Left lung (tissue), 14 donors: ENCODE measurements at places on chromosomes 13 and 19. TPM values are rescaled to one million over a fixed set of nuclear protein-coding genes. Genes with fewer than 3 reads are reported as not detected.

GRCh38 chr13:26133286-26133685, 81.5 kb upstream of the SHISA2 start:
- no peak for DNase-seq

DNA sequence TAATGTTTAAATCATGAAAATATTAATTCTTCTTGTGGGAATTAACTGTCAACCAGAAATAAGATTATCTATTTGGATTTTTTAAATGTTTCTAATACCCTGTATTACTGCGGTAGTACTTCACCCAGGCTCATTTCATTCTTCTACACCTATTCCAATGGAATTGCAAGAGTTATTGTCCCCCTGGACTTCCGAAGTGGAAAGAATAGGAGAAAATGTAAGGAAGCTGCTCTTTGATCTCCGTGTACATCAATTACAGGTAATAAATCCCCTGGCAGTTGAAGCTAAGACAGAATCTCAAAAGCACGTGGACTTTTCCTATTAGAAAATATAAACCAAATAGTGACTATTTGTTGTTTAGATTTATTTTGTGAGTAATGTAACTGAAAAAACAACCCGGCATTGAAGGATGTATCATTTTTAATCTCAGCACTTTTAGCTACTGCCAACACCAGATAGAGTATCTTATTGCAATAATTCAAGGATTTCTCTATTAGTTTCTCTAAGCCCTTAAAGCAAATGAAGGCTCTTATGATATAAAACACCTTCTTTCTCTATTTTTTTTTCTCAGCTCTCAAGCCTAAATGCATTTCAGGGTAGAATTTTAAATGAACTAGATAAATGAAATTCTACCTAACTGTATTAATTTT, 77.3 kb downstream of the MZT1 start:
- no peak for DNase-seq

DNA sequence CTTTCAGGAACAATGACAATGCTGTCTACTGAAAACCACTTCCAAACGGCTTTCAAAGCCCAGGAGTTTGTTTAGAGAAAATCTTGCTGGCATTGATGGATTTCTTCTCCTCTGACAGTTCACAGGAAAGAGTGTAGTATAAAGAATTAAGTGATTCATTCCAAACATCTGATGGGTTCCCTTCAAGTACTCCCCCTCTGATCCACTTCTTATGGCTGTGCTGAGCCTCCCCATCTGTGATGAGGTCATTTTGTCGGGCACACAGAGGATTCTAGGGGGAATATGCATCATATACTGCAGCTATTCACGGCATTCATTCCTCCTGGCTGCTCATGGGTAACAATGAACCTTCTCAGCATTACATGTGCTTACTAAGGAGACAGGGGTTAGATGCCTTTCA, 107.9 kb downstream of the RGCC start:
- no peak for DNase-seq

GRCh38 chr13:26225896-26226617, 3.9 kb upstream of the RNF6 start:
- no peak for DNase-seq

- DNase-seq = no peak
Observed at GRCh38 chr13:101217086-101217485, 199.2 kb downstream of the NALCN start.

DNA sequence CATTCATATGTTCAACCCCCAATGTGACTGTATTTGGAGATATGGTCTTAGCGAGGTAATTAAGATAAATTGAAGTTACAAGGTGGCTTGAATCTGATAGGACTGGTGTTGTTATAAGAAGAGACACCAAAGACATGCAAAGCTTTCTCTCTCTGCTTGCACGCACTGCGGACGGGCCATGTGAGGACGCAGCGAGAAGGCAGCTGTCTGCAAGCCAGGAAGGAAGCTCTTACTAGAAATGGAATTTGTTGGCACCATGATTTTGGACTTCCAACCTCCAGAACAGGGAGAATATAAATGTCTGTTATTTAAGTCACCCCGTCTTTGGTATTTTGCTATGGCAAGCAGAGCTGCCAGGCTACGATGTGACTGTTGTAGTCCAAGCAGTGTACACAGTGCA, 4.8 kb downstream of the DLEU7 start:
- DNase-seq = no peak

GRCh38 chr19:43759515-43759914, 4.8 kb upstream of the SMG9 start:
- DNase-seq = no peak

DNA sequence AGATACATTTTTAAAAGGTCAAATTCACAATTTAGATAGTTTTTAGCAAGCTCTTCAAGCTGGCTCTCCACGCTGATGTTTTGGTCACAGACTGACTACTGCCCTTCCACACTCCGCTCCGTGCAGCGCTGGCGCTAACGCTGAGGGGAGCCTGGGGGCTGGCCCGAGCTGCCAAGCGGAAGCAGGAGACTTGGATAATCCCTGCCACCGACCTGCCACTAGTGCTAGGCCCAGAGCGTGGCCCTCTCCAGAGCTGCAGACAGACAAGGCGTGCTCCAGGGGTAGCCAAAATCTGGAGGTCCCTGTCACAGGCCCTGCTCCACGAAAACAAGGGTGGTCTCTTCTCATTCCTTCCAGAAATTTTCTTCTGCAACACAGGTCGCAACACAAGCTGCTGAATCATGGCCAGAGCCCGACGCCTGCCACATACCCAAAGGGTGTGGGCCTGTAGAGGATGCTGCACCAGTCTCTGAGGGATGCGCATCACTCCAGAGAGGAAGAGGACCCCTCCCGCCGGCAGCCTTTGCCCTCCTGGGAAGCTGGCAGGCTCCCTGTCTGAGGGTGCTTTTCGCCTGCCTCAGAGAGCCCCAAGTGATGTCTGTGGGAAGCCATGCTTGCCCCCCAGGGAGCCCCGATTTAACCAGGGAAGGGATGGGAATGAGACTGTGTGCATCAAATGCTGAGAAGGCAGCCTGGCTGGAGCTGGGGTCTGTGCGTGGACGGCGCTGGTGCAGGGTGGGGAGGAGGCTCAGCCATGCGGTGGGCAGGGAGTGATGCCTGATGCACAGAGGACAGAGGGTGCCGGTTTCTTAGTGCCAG, 21.6 kb downstream of the CAPS start:
- DNase-seq = peak; percentile 70

DNA sequence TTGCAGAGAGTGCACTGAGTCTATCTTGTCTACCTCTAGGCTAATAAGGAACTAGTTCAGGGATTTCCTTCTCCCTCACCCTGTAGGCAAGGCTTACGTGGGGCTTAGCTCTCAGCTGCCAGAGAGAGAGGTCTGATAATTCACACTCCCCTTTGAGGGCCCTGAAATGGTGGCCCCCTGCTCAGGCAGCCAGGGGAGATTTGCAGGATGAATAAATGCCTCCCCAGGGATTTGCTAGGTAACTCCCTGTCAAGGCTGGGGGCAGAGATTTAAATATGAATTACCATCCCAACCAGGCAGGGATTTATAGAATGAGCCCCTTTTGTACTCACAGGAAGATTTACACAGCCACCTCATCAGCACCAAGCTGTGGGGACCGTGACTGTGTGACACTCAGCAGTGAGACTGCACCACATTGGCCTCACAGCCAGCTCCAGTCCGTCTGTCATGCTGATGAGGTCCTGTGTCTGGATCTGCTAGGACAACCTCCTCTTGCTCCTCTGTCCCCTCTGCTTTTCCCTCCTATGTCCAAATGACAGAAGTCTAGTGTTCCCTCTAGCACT, 73.4 kb downstream of the CBY2 start:
- no peak for DNase-seq

DNA sequence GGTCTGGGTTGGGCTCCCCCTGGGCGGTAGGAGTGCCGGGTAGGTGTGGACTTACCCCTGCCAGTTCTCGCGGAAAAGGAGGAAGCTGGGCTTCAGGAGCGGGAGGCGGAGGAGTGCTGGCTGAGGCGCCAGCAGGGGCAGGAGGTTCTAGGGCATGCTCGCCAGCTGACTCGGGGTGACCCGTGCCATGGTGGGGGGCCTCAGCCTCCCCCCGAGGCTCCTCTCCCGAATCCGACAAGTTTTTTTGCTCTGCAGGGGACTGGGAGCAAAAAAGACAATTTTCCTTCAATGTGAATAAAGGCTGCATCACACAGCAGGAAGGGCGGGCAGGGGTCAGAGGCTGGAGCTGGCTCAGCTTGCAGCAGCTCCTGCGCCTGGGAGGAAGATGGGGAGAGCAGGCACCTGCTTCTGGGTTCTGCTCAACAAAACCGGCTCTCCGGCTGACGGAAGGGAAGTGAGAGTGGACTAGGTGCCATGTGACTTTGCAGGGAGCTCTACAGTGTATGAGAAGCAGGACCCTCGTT, 26.5 kb downstream of the RANBP3 start:
- DNase-seq = no peak

DNA sequence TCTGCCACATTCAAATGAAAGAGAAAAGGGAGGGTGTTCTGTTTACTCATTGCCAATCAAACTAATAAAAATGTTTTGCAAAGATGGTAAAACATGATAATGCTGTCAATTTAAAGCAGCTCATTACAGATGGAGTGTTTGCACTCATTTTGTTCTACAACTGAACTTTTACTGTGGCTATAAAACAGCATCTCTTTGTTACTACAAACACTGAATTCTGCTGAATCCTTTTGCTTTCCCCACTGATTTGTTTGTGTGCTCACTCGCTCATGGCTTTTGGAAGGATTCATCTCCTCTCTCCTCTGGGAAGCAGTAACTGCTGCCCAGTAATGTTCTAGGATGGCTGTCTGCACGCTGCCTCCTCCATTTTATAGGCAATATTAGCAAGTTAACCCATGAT, 434.5 kb downstream of the PCDH9 start:
- DNase-seq = no peak

DNA sequence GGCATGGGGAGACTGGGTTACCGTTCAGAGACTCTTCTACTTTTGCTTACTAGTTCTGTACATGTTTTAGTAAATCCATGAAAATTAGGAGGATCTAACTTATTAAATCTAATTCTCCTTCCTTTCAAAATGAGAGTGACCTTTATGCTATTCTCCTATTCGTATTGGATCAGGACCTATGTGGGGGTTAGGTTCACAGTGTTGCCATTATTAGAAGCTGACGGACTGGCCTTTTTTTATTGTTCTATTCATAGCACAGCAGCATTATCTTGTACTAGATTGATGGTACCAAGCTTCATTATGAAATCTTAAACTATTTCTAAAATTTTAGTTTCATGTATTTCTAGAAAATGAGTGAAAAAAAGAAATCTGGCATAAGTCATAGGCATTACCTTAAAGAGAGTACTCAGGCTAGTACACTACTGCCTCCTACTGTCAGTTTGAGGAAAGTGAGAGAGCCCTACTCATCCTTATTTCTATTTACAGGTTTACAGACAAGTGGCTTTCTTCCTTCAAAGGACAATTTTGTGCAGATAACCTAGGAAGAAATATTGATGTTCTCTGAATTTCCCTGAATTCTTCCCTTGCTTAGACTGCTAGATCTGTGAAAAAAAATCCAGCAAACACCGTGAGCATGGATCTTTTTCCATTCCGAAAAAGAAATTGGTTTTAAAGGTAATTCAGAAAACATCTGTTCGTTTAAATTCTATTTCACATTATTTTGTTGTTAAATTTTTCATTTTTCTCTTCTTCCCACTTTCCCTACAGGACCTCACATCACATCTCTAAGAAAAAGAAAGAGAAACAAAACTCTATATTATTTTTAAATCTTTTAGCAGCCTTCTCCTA, 485.5 kb downstream of the DIAPH3 start:
- DNase-seq = no peak

GRCh38 chr13:111316161-111316730, 4.2 kb upstream of the TEX29 start:
- no peak for DNase-seq

- no peak for DNase-seq
Observed at GRCh38 chr19:1510442-1510806, 2.4 kb downstream of the ADAMTSL5 start.

KLK12 gene
- polyA plus RNA-seq = 1.1 TPM

PDX1 gene
- polyA plus RNA-seq = not detected

C19orf33 gene
- polyA plus RNA-seq = 15.1 TPM

CYP2S1 gene
- 3.7 TPM for polyA plus RNA-seq

CCDC124 gene
- 63.8 TPM for polyA plus RNA-seq

ATP4A gene
- polyA plus RNA-seq = not detected

ZNF439 gene
- 20.2 TPM for polyA plus RNA-seq

SLC25A41 gene
- 1.2 TPM for polyA plus RNA-seq

TICAM1 gene
- polyA plus RNA-seq = 6.6 TPM
